ENCODE measurements at places on chromosomes 11 and 22. TPM values are rescaled to one million over a fixed set of nuclear protein-coding genes. Genes with fewer than 3 reads are reported as not detected.

GRCh38 chr11:71931245-71931602 lies 2.4 kb downstream of the RNF121 start:
- no peak for DNase-seq

DNA sequence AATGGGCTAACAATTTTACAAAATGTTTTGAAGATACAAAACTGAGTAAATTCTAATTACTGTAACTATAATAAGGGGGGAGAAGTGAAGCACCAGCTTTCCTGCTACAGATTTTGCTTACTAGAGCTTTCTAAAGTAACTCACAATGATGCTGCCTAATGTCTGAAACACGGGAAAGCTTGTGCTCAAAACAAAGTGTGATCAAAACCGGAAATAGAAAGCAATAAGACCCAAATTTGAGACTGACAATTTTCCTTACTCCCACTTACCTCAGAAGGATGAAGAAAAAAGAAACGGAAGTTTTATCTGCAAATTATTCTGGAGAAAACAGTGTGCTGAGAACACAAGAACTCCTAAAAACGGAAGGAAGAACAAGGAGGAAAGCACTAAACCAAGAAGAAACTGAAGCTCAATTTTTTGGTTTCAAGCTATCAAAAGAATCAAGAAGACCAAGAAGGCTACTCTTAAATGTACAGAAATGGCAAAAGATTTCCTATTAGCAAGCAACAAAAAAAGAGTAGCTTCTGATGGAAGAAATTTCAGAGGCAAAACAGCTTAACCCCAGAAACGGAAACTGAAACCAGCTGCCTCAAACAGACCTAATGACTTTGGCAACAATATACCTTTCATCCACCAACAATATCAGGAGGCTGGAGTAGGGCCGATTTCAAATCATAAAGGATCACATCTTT lies 33.4 kb downstream of the AMBRA1 start:
- no peak for DNase-seq

DNA sequence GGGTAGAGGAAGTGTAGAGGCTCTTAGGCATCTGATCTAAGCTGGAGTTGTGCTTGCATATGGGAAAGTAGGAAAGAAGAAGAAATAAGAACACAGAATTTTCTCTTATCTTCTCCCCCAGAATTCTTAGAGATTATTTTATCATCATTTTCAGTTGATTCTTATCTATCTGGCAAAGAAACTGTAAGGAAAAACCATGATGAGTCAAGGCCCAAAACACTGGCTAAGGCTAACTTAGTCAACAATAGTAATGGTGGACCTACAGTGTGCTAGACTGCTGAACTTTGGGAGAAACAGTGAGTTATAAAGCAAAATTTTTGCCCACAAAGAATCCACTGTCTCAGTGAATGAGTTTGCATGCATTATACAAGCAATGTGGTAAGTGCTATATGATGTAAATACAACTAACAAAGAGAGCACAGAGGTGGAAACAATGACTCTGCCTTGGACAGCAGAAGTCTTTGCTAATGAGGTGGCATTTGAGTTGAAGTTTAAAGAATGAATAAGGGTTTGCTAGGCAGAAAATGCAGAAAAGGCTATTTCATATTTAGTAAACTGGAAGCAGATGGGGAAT lies 344.5 kb upstream of the PLET1 start:
- no peak for DNase-seq

DNA sequence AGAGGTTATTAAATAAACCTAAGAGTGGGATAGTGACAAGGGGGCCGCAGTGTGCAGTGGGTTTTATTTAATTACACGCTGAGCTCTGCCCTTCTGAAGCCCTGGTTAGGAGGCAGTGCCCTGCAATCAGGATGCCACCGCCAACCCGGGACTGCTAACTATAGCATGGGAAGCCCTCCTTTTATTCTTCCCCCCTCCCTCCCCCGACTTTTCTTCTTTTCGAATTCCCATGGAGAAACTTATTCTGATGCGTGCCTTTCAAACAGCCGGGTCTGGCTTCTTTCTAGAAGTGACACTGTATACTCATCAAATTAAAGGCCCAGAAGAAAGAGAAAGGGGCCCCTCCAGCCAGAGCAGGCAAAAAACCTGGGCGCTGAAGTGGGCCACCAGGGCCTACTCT lies 91.3 kb upstream of the ANO1 start:
- DNase-seq, result no peak

DNA sequence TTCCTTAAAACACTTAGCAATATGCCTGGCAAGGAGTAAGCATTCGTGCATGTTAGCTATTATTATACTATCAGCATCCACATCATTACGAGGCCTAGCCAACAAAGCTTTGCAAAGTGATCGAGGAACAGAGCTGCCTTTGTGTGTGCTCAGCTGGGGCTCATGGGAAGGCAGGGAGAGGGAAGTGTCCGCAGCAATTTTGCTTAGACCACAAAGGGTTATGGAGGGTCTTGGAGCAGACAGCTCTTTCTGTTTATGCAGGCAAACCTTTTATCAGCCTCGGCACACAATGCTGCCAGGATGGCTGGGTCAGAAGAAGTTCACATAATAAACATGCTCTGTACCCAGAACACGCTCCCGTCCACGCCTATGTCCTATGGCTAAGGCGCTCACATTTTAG lies 10.9 kb upstream of the DKK3 start:
- DNase-seq, result peak; percentile 65

GRCh38 chr22:19566279-19567156 lies 42.3 kb upstream of the CLDN5 start:
- no peak for DNase-seq

- no peak for DNase-seq
Measured at GRCh38 chr11:60756307-60757032, at the start of gene MS4A15. TSS of gene MS4A15 (plus strand) at chr11:60756867. CDS start at chr11:60763734, 6,867 bp downstream.

DNA sequence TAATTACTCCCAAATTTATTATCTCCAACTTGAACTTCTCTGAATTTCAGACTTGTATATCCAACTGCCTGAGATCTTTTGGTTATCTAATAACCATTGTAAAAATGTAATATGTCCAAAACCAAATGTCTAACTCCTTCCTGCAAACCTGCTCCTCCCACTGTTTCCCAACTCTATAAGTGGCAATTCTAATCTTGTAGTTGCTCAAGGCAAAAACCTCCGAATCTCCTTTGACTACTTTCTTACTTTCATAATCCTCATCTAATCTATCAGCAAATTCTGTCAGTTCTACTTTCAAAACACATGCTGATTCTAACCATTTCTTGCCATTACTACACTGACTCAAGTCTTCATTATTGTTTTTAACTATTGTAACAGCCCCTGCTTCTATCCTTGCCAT lies 55.7 kb downstream of the FAM168A start:
- DNase-seq, result no peak

DNA sequence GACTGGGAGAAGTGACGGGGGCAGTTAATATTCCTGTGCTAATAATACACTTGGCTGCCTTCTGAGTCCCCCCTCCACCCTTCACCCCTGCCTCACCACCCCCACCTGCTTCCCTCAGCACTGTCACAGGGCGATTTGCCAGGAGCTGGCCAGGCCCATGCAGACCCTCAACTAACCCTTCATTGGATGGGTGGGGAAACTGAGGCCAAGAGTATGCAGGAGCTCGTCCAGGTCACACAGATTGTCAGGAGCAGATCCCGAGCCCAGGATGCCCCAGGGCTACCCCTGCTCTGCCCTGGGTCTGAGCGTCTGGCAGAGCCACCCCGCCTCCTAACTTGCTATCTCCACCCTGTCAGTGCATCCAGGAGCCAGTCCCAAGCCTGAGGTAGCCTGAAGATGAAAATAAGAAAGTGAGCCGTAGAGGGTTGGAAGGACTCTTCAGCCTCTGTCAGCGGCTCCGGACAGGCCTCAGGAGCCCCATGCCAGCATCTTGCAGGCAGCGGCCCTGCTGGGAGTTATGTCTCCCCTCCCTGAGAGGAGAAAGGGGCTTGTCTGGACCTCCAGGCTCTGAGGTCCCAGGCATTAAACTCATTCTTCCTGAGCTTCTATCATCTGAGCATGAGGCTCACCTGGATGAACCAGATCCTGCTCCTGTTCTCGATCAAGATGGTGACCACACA lies 6.2 kb downstream of the TPBGL start:
- DNase-seq, result no peak

DNA sequence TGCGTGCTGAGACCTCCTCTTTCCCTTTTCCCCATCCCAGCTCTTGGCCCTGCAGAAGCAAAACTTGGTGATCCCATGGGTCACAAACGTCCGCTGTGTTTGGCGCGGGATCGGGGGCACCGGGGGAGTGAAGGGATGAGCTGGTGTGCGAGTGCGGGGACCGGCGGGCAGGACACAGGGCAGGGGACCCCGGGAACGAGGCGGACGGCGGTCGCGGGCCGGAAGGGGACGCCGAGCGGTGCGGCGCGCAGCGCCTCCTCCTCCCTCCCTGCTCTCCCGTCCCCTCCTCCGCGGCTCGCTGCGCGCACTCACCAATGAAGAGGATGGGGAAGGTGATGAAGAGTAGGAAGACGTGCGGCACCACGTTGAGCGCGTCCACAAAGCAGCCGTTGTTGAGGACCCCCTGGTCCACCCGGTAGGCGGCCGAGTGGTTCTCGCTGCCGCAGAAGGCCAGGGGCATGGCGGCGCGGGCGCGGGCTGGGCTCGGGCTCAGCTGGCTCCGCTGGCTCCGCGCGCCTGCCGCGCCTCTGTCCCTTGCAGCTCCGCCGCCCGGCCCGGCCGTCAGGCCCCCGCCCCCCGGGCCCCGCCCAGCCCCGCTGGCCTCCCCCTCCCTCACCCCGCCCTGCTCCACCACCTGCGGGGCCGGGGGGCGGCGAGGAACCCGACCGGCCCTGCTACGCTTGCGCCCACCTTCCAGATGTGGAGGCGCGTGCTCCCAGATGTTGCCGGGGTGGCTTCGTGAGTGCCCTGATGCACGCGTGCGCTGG lies at the start of gene ABCC8:
Gene ABCC8, minus strand, starts transcription at position 529 of the 767 bp plus-strand sequence. Its CDS starts 69 bp downstream, at position 460.
- DNase-seq, result no peak

- DNase-seq, result no peak
Measured at GRCh38 chr22:29244785-29245625, 22.8 kb downstream of the RHBDD3 start.

DNA sequence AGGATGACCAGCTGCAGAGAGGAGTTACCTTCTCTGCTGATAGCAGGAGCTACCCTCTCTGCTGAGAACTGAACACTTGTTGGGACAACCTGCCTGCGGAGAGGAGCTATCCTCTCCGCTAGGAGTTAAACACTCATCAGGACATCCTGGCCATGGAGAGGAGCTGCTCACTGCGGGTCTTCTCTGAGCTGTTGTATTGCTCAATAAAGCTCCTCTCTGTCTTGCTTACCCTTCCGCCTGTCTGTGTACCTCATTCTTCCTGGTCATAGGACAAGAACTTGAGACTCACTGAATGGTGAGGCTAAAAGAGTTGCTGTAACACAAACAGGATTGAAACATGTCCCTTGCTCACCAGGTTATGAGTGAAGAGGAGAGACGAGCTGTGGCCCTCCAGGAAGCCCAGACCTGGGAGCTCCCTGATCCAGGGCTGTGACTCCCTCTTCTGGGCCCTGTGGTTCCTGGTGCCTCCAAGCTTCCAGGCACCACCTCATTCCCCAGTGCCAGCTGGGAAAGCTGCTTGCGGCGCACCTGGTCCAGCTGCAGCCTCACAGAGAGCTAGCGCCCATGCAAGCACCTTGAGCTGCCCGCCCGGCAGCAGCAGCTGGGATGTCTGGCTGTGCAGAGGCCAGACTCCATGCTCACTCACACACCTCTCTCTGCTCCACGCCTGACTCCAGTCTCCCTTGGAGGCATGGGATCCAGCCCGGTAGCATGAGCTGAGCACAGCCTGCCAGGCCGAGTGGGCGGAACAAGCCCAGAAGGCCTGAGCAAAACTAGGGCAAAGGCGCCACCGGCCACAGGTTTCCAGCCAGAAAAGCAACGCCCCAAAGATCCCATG lies 50.5 kb downstream of the RAB30 start:
- DNase-seq, result no peak

DNA sequence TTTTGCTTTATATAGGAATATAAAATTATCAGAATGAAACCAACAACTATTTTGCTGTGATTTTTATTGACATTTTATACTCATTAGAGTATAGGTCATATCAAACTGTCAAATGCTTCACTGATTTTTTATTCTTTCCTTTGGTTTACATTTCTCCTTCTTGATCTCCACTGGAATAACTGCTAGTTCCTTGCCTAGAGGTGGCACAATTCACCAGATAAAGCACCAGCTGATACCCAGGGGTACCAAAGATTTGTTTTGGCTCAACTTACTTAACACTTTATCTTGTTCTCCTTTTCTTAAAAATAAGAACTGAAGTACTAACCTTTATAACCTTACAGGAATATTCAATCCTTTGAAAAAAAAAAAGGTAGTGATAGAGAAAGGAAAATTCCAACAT lies 725.1 kb upstream of the CHORDC1 start:
- no peak for DNase-seq

DNA sequence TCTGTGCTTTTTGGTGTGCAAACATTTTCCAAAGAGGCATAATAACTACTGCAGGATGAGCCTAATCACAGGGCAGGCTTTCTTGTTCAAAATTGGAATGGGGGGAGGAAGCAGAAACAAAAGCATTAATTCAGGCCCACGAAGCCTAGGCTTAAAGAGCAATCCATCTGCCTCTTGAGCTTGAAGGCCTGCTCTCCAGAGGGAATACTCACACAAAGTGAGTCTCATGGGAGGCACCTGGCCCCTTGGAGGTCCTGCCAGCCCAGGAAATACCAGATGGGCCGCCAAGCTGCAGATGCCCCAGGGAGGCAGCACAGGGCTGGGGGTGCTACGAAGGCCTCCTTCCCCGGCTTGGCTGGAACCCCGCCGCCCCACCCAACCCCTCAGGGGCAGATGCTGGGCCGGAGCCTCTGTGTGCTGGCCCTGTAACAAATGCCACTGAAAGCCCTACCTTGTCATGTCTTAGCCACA lies 39.3 kb upstream of the COMT start:
- DNase-seq, result peak; percentile 48

GRCh38 chr11:1207401-1208143 lies 15.3 kb upstream of the MUC5B start:
- no peak for DNase-seq

GRCh38 chr22:20562607-20563465 lies 55.4 kb downstream of the MED15 start:
- DNase-seq, result no peak

GRCh38 chr11:18457450-18457849 lies 1.8 kb downstream of the LDHAL6A start:
- no peak for DNase-seq

- DNase-seq, result peak; percentile 59
Measured at GRCh38 chr22:50441428-50441993, 33.3 kb downstream of the SBF1 start.

The OR56A1 gene
- total RNA-seq, result not detected

The ACTN3 gene
- total RNA-seq, result not detected

The CEND1 gene
- 0.37 TPM for total RNA-seq

The NFRKB gene
- 11.7 TPM for total RNA-seq

The SCGB1C1 gene
- not detected for total RNA-seq

The A4GALT gene
- 88.0 TPM for total RNA-seq

The PLAAT2 gene
- not detected for total RNA-seq
